ENCODE measurements at places on chromosomes 6 and 20.

GRCh38 chr20:63620991-63621390 is 5.9 kb downstream of the GMEB2 start:
- no peak for DNase-seq

- no peak for DNase-seq
These were observed 4.0 kb downstream of the SIM1 start for GRCh38 chr6:100460650-100461204.

GRCh38 chr6:44439270-44440045 is 52.0 kb downstream of the CDC5L start:
- no peak for DNase-seq

DNA sequence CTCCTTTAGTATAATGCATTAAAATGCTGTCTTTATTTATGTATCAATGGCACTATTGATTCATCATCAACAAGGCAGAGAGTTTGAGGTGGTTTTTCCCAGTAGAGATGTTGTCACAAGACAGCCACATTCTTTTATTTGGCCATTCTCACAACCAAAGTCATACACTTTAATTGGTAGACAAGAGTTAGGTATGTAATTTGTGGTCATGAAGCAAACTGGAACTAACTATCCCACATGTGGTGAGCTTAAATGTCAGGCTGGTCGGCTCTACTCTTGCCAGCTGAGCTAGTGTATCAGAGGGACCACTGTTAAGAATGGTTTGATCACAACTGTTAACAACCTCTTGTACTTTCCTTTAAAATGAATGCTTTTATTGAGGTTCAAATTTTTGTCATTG is 714.6 kb downstream of the CD109 start:
- no peak for DNase-seq

GRCh38 chr20:8844179-8844578 is 224.7 kb upstream of the PLCB4 start:
- DNase-seq, result no peak

DNA sequence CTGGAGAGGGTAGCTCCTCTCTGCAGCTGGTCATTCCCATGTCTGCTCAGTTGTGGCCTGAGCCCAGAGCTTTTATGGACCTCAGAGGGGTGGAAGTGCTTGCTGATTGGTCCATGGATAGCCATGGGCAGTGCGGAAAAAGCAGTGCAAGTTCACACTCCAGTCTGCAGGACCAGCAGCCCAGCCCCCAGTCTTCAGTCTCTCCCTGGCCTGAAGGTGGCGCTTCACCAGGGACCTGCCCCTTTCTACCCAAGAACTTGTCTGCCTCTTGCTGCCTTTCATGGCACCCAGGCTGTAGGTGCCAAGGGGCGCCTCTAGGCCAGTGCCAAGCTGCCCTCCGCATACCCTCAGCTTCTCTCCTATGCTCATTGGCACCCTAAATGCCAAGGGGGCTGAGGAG is 91.0 kb downstream of the TBXT start:
- DNase-seq, result no peak

DNA sequence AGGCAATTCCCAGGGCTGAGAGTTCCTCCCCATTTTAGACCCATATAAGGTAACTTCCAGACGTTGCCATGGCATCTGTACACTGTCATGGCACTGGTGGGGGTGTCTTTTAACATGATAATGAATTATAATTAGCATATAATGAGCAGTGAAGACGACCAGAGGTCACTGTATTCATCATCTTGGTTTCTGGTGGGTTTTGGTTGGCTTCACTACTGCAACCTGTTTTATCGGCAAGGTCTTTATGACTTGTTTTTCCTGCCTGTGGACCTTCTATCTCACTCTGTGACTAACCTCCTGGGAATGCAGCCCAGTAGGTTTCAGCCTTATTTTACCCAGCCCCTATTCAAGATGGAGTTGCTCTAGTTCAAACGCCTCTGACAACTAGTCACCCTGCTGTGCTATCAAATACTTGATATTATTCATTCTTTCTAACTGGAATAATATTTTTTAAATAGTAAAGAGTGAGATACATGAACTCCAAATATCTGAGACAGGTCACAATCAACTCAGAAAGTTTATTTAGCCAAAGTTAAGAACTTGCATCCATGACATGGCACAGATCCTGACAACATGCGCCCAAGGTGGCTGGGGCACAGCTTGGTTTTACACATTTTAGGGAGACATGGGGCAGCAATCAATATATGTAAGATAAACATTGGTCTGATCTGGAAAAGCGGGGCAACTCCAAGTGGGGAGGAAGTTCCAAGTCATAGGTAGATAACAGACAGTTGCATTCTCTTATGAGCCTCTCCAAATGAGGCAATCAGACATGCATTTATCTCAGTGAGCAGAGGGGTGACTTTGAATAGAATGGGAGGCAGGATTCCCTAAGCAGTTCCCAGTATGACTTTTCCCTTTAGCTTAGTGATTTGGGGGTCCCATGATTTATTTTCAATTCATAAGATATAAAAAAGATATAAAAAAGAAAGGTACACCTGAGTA is 1.2 kb upstream of the UFL1 start:
- no peak for DNase-seq

GRCh38 chr20:36542516-36543183 is 1.3 kb downstream of the MYL9 start:
- no peak for DNase-seq

DNA sequence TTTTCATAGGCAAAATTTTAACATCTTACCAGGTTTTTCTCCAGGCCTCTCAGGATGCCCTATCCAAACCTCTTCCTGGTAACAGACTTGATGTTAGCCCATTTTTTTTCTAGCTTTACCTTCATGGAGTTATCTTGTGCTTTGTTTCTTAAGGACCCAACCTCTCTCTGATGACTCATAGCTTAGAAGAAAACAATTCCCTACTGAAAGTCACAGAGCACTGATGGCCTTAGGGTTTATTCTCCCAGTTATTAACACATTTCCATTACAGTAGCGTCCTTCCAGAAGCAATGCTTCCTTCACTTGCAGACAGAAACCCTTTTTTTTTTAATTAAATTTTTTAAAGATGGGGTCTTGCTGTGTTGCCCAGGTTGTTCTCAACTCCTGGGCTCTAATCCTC is 79.4 kb downstream of the IYD start:
- DNase-seq, result no peak

Measured in NCI-H2171 (cell line).